ENCODE measurements at places on chromosomes 13 and 19. TPM values are rescaled to one million over a fixed set of nuclear protein-coding genes. Genes with fewer than 3 reads are reported as not detected.
A peak's percentile ranks its signal among the peaks of the same experiment; 100 is the strongest.

DNA sequence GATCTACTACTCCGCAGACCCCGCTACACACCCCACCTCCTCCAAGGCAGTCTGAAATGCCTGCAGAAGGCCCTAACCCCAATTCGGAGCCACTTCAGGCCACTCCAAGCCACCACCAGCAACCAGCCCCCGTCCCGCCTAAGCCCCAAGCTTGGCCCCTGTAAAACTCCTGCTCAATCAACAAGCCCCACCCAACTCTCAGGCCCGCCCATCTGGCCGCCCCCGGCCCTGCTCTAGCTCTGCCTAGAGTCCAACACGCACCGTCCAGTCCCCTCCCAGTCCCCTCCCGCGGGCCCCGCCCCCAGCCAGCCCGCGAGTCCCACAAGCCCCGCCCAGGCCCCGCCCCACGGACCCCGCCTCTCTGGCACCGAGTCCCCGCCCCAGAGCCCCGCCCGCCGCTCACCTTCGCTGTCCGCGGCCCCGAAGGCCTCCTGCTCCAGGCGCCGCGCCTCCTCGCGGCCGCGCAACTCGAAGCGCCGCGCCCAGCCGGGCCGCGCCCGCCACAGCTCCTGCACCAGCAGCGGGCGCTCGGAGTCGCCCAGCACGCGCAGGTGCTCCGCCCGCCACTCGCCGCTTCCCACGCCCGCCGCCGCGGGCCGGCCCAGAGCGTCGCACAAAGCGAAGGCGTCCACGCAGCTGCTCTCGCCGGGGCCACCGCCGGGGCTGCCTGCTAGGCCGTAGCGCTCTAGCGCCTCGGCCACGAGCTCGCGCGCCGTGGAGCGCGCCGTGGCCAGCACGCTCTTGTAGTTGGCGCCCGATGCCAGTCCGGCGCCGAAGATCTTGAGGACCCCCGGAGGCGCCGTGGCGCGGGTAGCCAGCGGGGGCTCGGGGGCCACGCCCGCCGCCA is 1.6 kb downstream of the RASIP1 start:
- peak; percentile 94 for DNase-seq

DNA sequence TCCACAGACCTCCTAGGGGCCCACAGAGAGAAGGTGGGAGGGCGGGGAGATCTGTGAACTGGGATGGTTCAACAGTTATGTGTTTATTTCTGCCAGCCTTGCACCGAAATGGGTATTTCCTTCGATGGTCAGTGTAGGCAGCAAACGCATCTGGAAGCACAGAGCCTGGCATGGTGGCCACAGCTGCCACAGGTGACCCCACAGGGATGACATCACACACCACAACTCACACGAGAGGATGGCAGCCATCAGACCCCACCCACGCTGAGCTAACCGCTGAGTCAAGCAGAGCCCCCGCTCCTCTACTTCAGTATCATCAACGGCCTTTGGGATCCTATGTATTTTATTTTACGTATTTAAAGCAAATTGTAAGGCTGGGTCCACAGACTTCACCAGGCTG is 37.4 kb downstream of the NAXD start:
- no peak for DNase-seq

DNA sequence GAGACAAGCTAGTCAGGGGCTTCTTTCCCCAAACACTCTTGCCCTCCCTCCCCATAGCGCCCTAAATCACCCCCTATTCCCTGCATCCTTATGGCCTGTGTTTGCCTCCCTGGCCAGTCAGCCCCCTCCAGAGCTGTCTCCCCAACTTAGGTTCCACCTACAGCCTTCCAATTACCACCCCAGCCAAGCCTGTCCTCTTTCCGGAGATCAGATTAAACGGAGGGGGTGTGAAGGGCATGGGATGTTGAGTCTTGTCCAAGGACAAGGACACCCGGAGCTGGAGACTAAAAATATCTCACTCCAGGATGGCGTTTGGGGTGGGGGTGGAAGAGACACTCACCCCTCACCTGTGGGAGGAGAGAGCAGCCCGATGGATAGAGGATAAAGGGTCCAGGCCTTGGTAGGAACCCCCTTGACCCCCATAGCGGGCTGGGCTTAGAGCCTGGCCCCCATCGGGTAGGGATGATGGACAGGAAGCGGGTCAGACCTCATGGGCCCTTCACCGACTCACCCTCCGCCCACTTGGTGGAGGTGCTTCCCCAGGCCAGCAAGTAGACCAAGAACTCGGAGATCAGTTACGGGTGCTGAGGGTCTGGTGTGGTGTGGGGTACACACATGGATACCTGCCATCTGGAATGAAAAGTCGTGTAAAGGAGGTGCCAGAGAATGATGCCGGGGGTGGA is 6.0 kb downstream of the ZNF865 start:
- no peak for DNase-seq

GRCh38 chr13:48492470-48493065 is 40.3 kb downstream of the RCBTB2 start:
- DNase-seq: peak; percentile 87

- DNase-seq: no peak
Observed at GRCh38 chr13:20414546-20415305, 110.9 kb downstream of the CRYL1 start.

GRCh38 chr13:43981091-43981490 is 101.4 kb downstream of the LACC1 start:
- no peak for DNase-seq

DNA sequence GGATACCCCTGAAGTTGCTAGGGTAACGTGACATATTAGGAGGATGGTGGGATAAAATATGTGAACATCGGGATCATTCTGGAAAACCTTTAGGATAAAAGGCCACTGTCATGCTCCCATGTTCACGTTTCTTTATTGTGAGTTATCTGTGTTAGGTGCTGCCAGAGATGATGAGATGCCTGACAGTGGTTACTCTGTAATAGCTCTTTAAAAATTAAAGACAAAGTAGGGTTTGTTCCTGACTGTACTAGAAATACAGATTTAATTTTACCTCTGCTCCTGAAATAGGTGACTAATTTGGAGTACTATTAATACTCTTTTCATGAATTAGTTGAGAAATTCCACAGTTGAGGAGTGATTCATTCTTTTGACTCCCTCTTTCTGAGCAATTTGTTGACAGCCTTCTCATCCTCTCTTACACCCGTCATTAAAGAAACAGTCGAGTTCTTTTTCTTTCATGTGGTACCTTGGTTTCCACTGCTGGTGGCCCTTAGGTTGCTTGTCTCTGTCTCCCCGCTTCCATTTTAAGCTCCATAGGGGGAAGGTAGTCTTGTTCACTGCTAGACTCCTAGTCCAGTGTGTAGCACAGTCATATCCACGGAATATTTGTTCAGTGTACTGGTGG is 28.4 kb downstream of the SAE1 start:
- peak; percentile 71 for DNase-seq

GRCh38 chr13:39818953-39819352 is 163.5 kb downstream of the COG6 start:
- DNase-seq: peak; percentile 97

- peak; percentile 84 for DNase-seq
Observed at GRCh38 chr13:44974056-44974793, 15.0 kb downstream of the NUFIP1 start.

DNA sequence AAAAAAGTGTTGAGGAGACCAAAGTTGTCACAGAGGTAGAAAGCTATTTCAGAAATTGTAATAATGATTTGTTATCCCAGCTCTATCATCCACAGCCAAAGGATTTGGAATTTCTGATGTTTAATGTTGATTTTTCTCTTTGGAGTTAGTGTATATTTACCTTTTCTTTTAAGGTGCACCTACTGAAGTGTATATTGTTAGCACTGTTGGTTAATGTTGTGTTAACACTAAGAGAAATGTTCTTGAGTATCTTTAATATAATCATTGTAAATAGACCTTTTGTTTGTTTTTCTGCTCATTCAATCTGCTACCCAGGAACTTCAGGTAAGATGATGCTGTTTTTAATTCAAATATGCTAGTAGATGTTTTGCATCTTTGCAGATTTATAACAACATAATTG is 57.5 kb downstream of the ZAR1L start:
- DNase-seq: no peak

- peak; percentile 98 for DNase-seq
Observed at GRCh38 chr19:38387550-38388348, at the start of gene GGN. TSS of gene GGN (minus strand) at chr19:38388034. CDS start at chr19:38387261, 773 bp downstream.

GRCh38 chr19:29658221-29658991 is 6.9 kb upstream of the PLEKHF1 start:
- DNase-seq: no peak

DNA sequence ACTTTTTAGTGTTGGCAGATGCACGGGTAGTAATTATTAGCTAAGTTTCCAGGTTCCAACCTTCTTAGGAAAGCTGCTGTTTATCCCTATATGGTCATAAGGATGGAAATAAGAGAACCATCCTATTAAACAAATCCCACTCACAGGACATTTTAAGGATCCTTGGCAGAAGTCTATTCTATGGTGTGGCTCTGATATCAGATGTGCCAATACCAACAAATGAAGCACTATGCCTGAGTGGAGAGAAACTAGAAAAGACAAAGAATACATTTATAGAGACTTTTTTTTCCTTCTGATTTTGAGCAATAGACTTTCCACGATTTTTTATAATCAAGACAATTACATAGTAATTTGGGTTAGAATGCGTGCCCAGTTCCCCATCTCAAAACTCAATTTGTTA is 12.6 kb downstream of the PCDH17 start:
- no peak for DNase-seq

DNA sequence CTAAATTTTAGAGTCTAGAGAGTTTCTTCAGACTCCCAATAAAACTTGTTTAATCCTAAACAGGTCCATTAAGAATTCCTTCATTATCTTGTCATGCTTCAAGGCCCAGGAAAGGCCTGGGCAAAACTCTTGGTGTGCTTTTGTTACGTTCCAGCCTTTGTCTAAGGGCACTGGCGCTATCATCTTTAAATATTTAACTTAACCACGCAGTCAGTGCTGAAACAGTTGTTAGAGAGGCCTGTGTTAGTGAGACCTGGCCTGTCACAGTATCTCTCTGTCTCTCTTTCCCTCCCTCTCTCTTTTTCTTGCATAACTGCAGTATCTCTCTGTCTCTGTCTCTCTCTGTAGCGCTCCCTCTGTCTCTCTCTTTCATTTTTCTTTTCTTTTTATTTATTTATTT is 8.2 kb upstream of the OR1M1 start:
- no peak for DNase-seq

GRCh38 chr19:5695649-5696195 is 5.6 kb downstream of the RPL36 start:
- DNase-seq: no peak

GRCh38 chr19:12465211-12465610 is 19.4 kb downstream of the ZNF709 start:
- DNase-seq: no peak

DNA sequence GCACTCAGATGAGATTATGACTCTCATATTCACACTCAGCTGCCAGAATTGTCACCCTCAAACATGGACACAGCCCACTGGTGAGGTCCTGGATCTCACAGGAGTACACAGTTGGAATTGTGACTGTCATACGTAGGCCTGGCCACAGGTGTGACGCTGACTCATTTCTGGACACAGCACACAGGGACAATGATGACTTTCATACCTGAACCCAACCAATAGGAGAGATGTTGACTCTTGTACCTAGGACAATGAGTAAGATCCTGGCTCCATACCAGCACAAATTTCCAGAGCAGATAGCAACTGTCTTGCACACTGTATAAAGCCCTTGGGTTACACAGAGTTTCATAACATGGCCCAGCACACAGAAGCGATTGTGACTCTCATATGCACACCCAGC is 46.4 kb downstream of the ZNF85 start:
- no peak for DNase-seq

- no peak for DNase-seq
Observed at GRCh38 chr13:92460479-92460878, 766.1 kb upstream of the GPC6 start.

GRCh38 chr13:37457612-37458011 is 141.0 kb downstream of the POSTN start:
- DNase-seq: no peak

DNA sequence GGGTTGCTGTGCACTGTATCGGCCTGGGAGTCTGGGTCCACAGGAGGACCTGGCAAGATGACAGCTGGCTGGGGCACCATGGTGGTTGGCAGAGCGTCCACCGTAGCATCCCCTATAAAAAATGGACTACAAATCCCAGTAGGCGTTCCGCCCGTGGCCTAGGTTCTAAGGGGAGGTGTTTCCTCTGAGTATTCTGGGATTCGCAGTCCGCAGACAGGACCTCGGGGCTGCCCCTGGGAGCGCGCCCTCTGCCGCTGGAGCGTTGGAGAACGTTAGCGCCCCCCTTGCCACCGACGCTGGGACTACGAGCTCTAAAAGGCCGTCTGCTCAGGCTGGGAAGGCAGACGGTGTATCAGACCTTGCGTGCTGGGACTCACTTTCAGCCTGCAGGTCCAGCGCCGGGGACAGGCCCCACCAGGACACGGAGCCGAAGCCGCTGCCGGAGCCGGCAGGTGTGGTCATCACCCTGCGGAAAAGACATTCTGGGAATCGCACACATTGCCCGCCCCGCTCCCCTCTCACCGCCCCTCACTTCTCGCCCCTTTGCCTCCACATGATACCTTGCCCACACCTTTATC is 372 bp downstream of the DNAAF3 start:
- peak; percentile 66 for DNase-seq

DNA sequence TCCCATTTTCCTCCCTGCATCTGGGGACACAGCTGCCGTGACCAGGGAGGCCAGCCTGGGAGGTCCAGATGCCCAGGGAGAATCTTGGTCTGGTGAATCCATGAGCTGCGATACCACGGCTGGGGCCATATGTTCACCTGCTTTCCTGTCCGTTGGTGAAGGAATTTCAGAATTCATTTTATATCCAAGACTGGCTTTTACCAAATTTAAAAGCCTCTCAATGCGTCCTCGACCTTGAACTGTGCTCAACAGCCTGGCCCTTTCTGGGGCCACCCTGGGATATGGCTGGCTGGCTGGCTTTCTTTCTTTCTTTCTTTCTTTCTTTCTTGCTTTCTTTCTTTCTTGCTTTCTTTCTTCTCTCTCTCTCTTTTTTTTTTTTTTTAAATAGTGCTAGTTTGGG is 22.2 kb upstream of the GDF15 start:
- no peak for DNase-seq

GRCh38 chr13:40569024-40569350 is 97.5 kb downstream of the FOXO1 start:
- no peak for DNase-seq

- no peak for DNase-seq
Observed at GRCh38 chr19:55373993-55374757, 2.5 kb upstream of the TMEM190 start.

GRCh38 chr13:20019043-20019442 is 60.5 kb downstream of the ZMYM2 start:
- DNase-seq: no peak

DNA sequence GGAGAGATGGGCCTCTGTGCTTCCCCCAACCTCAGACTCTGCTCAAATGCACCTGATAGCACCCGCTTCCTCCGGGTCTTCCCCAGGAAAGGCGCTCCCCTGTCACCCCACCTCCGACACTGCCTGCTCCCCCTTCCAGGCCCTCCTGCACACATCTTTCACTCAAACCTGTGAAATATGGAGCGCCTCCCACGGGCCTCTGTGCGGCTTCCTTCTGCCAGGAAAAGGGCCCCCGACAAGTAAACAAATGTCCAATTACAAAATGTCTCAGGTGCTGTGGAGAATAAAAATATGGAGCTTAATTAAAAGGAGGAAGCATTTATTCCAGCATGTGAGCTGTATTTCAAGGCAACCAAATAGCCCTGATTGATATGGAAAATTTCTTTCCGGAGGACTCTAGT is 15.6 kb upstream of the CCNE1 start:
- DNase-seq: no peak

Gene KLF1
- polyA plus RNA-seq: not detected

Gene GRK1
- not detected for polyA plus RNA-seq

Gene KIR3DL1
- polyA plus RNA-seq: not detected

Gene TUBA3C
- not detected for polyA plus RNA-seq

Gene KL
- not detected for polyA plus RNA-seq

Gene OR7A5
- not detected for polyA plus RNA-seq

Gene ZNF607
- polyA plus RNA-seq: 1.3 TPM

Gene LHB
- 1.4 TPM for polyA plus RNA-seq

Gene TNFSF11
- not detected for polyA plus RNA-seq

Gene BRME1
- 0.69 TPM for polyA plus RNA-seq

All from endothelial cell of umbilical vein (primary cell).